Ovary (tissue), 10 donors: ENCODE measurements at places on chromosomes 3 and 15.
A peak's percentile ranks its signal among the peaks of the same experiment; 100 is the strongest.

DNA sequence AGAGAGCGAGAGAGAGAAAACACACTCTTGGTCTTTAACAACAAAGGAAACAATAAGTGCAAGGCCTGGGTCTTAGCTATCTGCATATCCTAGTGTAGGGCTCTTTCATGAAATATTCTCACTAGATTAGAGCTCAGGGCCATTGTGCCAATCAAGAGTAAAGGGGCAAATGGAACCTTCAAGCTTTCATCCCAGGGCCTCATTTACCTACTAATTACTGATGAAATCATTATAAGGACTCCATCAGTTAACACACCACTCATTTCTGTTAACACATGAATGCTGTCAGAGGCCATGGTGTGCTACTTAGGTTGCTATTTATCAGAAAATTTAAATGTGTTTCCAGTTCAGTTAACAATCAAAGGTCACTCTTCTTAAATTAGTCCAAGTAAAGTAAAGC lies 597.8 kb downstream of the ROBO1 start:
- no peak for DNase-seq

- no peak for DNase-seq
Measured at GRCh38 chr3:48952510-48953118, 34.0 kb downstream of the ARIH2 start.

GRCh38 chr3:149145974-149146373 lies 16.5 kb downstream of the HPS3 start:
- DNase-seq = no peak

- no peak for DNase-seq
Measured at GRCh38 chr15:80418892-80419537, 14.8 kb downstream of the ARNT2 start.

- DNase-seq = no peak
Measured at GRCh38 chr3:81303321-81303720, 458.1 kb downstream of the GBE1 start.

DNA sequence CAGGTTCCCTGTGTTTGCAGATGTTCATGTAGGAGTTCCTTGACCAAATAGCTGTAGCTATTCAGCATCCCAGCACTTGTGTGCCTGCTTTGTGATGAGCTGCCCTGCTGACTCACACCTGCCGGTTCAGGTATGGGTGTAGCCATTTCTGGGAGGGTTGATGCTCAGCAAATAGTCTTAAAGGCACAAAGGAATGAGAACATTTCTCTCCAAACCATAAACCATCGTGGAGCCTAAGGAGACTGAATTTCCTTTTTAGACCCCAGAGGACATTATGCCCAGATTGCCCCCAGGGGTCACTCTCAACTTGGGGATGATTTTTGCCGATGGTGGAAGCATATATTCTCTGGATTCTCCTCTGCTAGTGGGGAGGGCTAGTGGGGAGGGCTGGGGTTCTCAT lies 80.6 kb downstream of the ADAMTSL3 start:
- peak; percentile 19 for DNase-seq

DNA sequence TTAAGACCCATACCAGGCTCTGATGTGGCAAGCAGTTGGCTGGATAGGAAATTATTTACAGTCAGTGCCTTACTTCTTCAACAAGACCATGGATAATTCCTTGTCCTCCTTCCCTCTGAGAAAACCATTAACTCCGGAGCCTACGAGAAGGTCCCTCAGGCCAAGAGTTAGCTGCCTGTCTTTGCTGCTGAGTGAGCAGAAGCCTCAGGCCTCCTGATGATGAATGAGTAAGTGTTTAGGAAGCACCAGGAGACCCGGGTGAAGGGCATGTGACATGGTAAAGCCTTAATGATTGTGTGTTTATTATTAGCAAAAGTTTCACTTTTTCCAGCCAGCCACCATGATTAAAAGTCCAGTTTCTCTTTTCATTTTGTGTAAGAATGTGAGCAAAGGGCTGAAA lies 174.9 kb upstream of the TOPAZ1 start:
- DNase-seq = no peak

DNA sequence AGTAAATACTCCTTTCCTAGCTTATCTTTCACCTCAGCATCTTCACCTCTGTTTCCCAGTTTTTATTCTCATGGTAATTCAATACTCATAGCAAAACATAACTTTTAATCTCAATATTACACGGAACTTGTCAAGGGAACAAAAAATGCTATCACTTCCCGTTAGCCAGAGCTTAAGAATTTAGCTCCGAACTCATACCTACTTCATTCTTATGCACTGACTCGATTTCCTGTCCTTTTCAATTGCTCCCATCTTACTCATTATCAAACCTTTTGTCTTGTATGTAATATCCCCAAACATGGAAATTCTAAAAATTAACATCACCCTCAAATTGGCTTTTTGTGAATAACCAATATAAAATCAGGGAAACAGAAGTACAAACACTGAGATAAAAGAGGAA lies 28.2 kb downstream of the MYEF2 start:
- no peak for DNase-seq

GRCh38 chr15:41678742-41679141 lies 18.5 kb downstream of the MGA start:
- no peak for DNase-seq

DNA sequence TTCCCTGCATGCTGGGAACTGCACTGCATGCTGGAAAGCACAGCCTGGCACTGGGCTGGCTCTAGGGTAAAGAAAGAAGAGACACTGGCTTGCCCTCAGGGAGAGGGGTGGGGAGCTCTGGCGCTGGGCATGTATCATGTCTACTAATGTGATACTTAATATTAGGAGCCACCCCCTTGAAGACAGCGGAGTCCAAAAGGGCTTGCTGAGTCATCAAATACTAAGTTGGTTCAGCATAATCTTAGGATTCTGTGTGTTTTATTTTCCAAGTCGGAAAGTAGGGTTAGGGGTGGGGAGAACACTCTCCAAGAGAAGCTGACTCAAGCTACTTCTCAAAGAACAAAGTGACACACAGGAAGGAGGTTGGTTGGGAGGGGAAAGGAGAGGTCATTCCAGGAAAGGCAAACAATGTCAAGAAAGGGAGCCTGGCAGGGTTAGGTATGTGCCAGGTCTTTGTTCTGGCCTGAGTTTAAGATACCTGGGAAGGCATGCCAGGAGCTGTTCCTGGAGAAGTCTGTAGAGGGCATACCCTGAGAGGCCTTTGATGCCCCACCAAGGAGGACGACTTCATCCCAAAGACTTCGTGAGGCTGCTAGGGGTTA lies 237.8 kb upstream of the NR2E3 start:
- no peak for DNase-seq

- no peak for DNase-seq
Measured at GRCh38 chr3:30649572-30650318, 43.3 kb downstream of the TGFBR2 start.

- DNase-seq = no peak
Measured at GRCh38 chr3:98259-98654, 98.3 kb upstream of the CHL1 start.

- DNase-seq = peak; percentile 46
Measured at GRCh38 chr15:64686130-64686735, 89.2 kb downstream of the RBPMS2 start.

- DNase-seq = no peak
Measured at GRCh38 chr15:55737373-55737772, 5.6 kb downstream of the PRTG start.

DNA sequence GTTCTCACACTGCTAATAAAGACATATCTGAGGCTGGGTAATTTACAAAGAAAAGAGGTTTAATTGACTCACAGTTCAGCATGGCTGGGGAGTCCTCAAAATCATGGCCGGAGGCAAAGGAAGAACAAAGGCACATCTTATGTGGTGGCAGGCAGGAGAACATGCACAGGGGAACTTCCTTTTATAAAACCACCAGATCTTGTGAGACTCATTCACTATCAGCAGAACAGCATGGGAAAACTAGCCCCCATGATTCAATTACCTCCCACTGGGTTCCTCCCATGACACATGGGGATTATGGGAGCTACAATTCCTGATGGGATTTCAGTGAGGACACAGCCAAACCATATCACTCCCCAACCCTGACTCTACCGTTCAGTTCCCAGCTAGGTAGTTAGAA lies 59.7 kb upstream of the MINAR1 start:
- DNase-seq = no peak

- no peak for DNase-seq
Measured at GRCh38 chr15:61101543-61101942, 127.6 kb downstream of the RORA start.

- no peak for DNase-seq
Measured at GRCh38 chr15:78991476-78991875, 46.6 kb upstream of the CTSH start.

DNA sequence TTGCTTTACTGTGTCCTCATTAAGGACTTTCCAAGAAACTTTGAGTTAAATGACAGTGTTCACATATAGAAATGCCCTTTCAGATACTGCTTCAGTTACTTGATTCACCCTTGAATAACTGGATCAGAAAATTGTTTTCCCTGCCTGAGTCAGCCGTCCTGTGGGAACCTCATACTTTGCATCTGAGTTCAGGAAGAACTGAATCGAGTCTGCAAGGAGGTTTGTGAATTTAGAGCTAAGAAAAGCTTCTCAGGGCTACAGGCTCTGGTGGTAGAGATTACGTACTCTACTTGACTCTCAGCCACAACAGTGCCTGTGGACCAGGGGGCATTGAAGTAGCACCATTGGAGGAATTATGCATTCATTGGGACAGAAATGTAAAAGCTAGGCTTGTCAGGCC lies 252.4 kb upstream of the C2CD4B start:
- DNase-seq = no peak

- no peak for DNase-seq
Measured at GRCh38 chr15:95975212-95975611, 355.3 kb upstream of the NR2F2 start.

DNA sequence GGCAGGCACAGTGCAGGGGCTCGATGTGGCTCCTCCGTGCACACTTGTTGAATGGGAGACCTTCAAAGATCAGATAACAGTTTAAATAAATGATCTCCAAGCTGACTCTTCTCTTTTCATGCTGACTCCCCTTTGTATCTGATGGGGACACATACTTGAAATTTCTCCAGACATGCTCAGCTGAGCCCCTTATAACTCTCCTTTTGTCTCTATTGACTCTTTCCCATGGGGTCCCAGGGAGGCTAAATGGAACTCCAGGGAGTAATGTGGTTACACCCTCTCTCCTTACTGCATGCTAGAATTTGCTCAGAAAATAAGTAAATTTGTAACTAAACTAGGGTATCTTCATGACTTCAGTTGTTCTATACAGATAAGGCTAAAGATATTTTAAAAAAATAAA lies 48.2 kb upstream of the TM4SF4 start:
- DNase-seq = no peak

DNA sequence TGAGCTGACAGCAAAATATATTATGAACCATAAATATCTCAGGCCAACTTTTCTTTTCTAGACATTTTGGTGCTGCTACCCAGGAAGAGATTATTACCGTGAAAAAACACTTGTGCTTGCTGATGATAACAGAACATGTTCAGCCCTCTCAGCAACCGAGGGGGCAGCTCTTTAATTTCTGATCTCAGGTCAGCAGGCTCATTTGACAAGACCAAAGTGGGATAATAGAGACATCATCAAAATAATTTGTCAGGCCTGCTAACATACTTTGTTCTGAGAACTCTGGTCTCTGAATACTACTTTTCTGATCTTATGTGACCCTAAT lies 645.9 kb upstream of the KCNMB2 start:
- DNase-seq = no peak

DNA sequence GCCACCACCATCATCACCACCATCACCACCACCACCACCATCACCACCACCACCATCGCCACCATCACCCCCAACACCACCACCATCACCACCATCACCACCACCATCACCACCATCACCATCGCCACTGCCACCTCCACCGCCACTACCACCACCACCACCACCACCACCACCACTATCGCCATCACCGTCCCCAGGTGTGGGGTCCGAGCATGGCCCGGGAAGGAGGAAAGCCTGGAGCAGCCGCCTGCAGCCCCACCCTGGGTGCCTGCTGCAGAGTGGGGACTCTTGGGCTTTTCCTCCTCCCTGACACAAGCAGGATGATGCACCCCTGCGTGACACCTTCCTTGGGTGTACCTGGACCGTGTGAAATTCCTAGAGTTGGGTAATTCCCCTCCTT lies 43.9 kb downstream of the MUC4 start:
- DNase-seq = no peak

DNA sequence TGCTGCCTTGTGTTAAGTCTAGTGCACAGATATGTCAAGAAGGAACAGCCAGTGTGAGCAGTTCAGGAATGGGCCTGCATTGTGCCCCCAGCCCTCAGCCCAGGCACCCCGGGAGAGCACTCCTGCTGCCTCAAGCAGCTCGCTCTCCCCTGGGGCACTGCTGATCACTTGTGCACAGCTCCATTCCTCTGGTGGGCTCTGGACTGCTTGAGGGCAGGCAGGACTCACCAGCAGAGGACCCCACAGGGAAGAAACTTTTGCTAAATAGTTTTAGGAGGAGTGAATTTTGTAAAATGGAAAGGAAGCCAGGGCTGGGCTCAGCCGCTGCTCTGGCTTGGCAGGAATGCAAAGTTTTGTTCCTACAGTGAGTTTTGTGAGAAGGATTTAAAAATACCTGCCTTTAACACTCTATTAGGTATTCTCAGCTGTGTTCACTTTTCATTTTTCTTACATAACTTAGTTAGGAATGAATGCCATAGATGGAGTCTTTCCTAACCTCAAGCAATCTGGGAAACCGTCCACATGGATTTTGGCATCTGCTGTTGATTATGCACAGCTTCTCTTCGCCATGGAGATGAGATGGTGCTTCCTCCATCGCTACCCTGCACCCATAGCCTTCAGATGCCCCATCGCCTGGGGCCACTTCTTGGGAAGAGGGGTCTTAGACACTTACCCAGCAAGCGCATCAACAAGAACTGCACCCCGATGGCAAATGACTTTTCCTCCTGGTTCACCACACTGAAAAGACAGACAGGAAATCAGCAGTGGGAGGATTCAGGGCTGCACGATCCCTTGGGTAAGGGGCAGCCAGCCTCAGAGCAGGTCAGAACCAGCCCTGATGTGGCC lies 42.3 kb upstream of the RAB6B start:
- DNase-seq = no peak

DNA sequence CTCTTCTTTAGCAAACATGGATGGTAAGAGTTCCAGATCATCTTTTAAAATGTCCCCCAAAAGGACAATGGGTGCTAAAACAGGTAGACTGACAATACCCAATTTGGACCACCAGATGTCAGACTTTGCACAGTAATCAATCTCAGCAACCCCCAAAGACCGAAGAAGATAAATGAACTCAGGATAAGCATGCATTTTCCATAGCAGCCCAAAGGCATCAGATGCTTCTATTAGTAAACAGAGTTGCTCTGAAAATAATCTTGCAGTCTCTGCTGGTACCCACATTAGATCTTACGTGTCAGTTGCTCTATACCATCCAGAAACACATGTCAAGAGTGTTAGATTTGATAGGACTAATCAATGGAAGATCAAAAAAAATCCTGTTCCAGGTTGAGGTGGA lies 20.6 kb downstream of the MYH15 start:
- DNase-seq = peak; percentile 18

- DNase-seq = peak; percentile 24
Measured at GRCh38 chr3:21464746-21465145, 286.3 kb downstream of the ZNF385D start.
